H4 (cell line): ENCODE measurements at places on chromosomes 6 and 20. TPM values are rescaled to one million over a fixed set of nuclear protein-coding genes. Genes with fewer than 3 reads are reported as not detected.
A peak's percentile ranks its signal among the peaks of the same experiment; 100 is the strongest.

DNA sequence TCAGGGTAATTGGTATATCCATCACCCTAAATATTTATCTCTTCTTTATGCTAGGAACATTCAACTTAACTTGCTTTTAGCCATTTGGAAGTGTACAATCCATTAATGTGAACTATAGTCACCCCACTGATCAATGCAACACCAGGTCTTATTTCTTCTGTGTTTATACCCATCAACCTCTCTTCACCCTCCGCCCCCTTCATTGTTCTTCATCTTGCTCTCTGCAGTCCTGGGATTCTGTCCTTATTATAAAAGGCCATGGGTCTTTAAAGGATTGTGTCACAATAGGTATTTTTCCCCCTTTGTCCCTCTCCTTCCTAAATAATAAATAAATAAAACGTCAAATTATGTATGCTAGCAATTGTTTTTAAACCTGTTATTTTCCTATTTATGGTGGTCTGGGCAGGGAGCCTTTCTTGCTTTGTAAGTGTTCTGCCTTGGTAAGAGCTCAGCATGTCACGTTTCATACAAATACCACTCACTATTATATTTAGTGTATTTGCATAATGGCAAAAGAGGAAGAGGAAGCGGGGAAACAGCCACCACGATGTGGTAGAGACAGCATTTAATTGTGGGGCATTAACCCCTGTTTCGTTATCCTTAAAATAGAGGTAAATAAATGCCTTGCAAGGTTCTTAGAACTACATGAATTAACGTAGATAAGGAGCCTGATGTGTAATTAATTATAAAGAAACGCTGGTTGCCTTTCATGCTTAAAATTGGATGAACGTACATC lies 1.9 kb downstream of the ABRACL start:
- DNase-seq = no peak

DNA sequence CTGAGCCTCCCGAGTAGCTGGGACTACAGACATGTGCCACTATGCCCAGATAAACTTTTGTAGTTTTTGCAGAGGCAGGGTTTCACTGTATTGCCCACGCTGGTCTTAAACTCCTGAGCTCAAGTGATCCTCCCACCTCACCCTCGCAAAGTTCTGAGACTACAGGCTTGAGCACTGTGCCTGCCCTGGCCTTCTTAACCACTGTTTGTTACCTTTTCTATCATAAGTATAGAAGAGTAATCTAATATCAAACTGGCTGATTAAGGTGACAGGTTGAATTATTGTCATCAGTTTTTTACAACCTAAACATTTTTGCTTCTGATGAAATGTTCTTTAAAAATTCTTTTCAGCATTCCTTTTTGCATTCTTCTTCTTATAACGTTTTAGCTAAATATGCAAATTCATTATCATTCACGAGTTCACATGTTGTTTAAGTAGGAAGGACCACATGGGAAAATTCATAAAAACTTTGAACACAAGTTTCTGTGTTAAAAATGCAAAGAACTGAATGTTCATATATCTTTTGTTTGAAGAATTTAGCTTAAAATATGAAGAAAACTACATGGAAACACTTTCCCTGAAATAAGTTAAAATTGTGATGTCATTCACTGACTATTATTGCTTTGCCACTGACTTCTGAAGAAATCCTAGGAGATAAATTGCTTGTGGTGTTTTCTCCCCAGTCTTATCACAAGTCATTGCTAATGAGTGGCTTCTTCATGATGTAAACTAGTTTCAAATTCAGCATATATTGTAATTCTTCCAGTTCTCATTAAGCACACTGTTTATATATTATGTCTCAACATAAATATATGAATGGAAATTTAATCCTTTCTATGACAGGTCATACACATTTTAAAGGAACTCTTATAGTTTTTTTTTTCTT lies 106.7 kb downstream of the ADGRB3 start:
- DNase-seq = peak; percentile 11

DNA sequence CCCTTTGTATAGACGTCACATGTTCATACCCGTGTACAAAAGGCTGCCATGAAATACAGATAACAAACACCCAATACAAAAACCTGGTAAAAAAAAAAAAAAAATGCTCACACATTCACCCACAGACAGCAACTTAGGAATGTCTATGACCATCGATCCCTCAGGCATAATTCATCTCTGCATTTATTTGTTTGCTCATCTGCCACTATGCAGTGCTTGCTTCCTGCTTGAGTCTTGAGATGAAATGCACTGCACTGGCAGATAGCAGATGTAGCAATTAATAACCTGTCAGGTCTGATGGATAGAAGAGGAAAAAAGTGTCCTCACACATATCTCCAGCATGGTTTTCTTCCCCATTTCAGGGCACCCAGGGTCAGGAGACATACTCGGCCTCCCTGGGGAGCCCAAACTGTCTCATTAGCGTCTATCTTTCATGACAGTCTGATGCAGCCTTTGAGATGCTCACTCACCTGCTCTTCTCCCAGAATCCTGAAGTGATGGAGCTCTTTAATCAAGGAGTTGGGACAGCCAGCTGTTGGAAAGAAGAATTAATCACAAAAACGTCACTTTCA lies 295.1 kb upstream of the AGPAT4 start:
- DNase-seq = no peak

GRCh38 chr6:89254569-89254968 lies 37.4 kb upstream of the GABRR1 start:
- DNase-seq = no peak

GRCh38 chr6:135875446-135875845 lies 23.9 kb downstream of the PDE7B start:
- no peak for DNase-seq

Gene CLIC5
- not detected in 2 replicates for total RNA-seq

Gene ITPR3
- 6.6 and 9.8 TPM in 2 replicates for total RNA-seq
